ENCODE measurements at places on chromosomes 7 and 10.
A peak's percentile ranks its signal among the peaks of the same experiment; 100 is the strongest.

DNA sequence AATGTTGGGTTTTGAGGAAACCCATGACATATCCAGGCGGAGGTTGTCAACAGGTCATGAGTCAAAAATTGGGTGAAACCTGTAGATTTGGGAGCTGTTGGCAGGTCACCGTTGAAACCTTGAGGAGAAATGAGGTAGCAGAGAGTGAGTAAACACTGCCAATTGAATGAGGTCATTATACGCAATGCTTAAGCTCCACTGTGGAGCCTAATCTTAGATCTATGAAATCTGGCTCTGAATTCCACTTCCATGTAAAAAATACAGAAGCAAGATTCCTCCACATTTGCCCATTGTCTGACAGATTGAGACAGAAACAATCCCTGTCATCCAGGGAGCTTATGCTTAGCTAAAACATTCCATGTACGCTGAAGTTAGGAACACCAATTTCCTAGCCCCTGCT lies 76.0 kb upstream of the IL6 start:
- DNase-seq = no peak

- DNase-seq = no peak
Measured at GRCh38 chr7:101959342-101959741, 141.9 kb downstream of the CUX1 start.

DNA sequence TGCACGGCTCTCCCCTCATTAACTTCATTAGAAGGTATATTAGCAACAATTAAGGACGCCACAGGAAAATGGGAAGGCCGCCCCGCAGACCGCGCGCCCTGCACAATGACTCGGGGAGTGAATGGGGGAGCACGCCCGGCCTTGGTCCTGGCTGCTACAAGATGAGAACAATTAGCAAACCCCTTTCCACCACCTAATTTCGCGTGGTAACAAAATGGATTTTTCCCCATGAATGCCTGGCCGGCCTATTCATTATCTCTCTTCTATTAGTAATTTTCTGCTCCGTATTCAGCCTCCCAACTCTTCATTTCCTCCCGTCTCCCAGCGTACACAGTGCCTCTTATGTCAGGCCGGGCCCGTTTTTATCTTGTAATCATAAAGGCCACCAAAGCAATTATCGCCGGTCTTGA lies 346.9 kb downstream of the DNAJB6 start:
- DNase-seq = no peak

GRCh38 chr7:4745971-4746919 lies 29.2 kb upstream of the AP5Z1 start:
- DNase-seq = no peak

GRCh38 chr10:49647985-49648795 lies 31.3 kb upstream of the C10orf53 start:
- no peak for DNase-seq

DNA sequence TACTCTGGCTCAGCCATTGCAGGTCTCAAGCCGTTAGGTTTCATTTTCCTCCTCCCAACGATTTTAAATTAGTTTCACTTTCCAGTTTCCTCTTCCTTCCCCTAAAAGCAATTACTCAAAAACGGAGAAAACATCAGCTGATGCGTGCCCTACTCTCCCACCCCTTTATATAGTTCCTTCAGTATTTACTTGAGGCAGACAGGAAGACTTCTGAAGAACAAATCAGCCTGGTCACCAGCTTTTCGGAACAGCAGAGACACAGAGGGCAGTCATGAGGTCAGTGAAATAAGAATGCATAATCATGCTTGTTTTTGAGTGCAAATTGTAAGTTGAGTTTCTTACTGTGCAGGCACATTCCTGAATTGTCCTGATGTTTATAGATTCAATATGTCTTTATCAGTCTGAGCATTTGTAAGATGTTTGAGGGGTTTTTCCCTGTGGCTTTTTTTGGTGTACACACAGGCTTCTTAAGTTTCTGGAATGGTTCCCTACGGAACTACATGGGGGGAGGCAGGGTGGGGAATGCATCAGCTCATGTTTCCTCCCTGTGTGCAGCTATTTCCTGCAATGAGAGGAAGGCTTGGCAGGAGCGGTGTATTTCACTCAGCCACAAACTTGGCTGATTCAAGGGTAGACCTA lies at the start of gene IFIT3:
IFIT3 (plus strand) TSS at position 195 of the 639 bp plus-strand sequence; CDS start at position 272, 77 bp downstream.
- DNase-seq = no peak

- no peak for DNase-seq
Measured at GRCh38 chr10:4566011-4566410, 260.0 kb upstream of the AKR1E2 start.

DNA sequence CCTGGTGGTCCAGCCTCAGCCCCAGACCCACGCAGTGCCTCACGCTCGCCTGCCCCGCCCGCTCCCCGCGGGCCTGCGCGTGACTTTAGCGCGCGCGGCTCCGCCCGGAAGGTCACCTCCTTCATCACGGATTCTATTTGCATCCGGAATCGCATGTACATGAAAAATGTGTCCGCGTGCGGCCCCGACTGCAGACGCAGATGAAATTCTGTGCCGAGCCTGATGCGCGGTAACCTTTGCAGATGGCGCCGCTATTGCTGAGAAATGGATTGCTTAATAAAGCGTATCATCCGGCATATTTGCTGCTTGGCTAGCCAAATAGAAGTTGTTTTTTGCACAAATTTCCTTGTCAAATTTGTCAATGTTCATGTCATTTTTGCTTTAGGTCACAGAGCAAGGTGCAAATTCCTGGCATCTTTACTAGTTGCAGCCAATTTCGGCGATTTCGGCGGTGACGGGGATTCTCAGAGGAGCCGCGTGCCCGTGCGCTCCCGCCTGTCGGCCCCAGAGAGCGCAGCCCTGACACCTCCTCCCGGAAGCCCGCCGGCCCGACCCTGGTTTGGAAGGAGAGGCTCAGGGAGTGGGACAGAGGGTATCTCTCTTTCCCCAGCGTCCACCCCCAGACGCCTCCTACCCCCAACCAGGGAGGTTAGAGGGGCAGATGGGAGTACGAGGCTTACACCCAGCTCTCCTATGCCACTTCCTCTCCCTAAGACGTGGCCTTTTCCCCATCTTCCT lies 85.9 kb upstream of the PAX2 start:
- DNase-seq = no peak

DNA sequence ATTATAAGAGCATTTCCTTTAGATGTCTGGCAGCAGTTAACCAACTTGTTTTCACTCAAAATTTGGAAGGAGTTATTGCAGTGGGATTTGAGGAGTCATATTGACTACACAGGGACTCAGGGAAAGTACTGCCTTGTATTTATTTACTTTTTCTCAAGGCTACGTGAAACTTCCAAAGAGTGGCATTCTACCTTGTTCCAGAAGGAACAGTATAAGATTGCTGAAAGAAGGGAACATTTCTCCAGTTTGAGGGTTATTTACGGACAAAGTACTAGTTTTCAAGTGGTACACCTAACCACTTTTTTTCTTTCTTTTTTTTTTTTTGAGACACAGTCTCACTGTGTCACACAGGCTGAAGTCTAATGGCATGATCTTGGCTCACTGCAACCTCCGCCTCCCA lies 5.1 kb downstream of the MORN4 start:
- no peak for DNase-seq

DNA sequence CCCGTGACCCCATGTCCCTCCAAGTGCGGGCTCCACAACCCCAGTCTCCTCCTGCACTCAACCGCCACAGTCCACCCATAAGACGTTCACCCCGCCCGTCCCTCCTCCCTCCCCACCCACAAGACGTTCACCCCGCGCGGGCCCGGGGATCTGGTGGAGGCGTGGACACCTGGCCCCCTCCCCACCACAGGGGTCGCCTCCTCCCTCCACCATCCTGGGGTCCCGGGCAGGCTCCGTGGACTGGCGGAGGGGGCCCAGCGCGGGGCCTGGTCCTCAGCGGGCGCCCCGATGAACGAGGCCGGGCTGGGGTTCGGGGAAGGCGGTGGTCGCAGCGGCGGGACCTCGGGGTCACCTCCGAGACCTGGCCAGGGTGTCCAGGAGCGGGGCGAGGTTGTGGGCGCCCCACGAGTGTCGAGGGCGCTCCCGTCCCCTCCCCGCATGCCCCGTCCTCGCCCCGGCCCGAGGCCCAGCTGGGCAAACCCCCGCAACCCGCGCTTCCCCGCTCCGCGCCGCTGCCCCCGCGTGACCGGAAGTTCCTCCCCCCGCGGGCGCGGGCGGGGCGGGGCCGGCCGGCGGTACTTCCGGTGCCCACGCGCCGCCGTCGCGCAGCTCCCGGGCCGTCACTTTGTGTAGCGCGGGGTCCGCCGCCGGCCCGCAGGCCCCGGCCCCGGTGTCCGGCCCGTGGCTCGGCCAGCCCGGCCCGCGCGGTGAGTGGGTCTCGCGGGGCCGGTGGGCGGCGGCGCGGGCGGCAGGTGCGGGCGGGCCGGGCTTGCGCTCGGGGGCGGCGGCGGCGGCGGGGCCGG lies at the start of gene ZNF316:
ZNF316 (plus strand) TSS at position 578 of the 803 bp plus-strand sequence. CDS start 5,092 bp downstream, outside the sequence.
- peak; percentile 41 for DNase-seq

DNA sequence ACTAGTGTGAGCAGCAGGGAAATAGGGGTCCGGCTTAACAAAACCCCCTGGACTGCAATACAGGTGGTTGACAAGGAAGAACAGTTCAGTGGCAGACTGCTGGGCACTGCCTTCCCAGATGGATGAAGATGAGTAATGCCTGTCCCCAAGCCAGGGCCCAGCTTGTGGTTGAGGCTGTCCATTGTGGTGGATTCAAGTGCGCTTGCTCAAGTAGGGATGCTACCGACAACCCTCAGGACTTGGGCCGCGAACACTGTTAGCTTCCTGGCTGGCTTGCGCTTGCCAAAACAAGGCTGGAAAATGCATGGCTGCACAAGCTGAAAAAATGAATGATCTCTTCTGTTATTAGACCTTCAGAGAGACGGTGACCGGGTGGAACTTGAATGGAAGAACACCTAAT lies 116.1 kb upstream of the ACBD5 start:
- DNase-seq = no peak

- no peak for DNase-seq
Measured at GRCh38 chr7:158975526-158976467, 119.4 kb downstream of the DYNC2I1 start.

DNA sequence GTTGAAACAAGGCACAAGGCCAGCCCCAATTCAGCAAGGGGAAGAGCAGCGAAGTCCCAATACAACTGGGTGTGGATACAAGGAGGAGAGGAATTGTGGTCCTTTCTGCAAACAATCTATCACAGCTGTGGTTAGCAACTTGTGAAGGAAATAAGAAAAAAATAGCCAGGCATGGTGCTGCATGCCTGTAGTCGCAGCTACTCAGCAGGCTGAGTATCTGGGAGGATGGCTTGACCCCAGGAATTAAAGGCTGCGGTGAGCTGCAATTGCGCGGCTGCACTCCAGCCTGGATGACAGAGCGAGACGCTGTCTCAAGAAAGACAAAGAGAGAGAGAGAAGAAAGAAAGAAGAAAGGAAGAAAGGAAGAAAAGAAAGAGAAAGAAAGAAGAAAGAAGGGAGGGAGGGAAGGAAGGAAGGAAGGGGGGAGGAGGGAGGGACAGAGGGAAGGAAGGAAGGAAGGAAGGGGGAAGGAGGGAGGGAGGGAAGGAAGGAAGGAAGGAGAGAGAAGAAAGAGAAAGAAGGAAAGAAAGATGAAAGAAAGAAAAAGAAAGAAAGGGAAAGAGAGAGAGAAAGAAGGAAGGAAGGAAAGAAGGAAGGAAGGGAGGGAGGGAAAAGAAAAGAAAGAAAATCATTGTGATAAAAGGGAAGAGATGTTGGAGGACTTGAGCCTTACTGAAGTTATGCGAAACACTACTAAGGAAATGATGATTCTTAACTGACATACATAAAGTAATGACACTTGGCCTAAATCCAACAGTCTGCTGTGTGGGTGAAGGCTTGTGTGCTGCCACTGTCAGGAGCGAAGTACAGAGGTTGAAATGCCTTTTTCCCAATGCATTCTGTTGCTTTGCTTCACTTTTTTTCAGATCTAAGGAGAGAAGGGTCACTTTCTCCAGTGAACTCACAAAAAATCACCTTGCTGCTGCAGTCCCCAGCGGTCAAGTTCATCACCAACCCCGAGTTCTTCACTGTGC lies 117.0 kb upstream of the STK17A start:
- DNase-seq = no peak

DNA sequence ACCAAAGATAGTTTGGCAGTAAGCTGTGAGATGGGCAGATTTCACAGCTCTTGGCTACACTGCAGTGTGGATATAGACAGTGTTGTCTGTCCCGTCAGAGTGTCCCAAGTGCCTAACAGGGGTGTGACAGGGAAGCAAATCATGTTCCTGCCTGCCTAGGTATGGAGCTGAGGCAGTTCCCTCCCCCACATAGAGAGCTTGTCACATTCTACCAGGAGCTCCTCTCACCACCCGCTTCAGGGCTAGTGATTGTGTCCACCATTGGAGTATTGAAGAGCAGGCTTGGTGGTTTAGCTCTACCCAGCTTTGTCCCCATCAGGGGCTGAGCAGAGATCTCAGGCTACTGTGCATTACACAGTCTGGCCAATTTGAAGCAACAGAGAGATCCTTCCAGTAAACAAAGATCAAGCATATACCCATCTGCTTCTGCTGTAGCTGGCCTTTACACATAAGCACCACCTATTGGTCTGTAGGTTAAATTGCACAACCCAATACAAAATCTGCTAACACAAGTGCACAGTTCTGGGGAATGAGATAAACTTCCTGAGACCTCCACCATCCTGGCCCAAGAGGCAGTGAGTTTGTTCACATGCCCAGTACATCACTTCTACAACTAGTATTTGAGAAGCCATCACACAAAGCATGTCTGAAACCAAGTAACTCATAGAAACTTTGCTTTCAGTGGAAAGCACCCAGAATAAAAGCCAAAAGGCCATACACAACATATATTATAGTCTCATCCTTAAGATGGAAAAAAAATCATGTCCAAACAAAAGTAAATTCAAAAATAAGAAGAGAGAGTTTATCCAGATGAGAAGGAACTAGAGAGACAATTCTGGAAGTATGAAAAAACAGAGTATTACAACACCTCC lies 67.3 kb downstream of the GLCCI1 start:
- DNase-seq = no peak

DNA sequence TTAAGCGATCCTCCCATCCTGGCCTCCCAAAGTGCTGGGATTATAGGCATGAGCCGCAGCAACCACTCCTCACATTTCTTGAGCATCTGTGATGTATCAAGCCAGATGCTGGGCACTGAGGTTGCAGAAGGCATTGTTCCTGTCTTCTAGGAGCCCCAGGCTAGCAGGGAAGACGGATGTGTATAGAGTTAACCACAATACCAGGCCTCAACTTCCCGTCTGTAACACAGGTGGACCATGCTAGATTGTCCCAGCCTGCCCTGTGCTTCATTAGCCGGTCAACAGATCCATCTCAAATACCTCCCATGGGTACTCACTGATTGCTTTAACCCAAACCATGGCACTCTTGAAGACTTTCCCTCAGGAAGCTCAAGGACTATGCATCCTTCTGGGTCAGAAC lies 1.8 kb upstream of the CLDN4 start:
- DNase-seq = no peak

- no peak for DNase-seq
Measured at GRCh38 chr7:68573271-68574005, 1024.8 kb upstream of the AUTS2 start.

DNA sequence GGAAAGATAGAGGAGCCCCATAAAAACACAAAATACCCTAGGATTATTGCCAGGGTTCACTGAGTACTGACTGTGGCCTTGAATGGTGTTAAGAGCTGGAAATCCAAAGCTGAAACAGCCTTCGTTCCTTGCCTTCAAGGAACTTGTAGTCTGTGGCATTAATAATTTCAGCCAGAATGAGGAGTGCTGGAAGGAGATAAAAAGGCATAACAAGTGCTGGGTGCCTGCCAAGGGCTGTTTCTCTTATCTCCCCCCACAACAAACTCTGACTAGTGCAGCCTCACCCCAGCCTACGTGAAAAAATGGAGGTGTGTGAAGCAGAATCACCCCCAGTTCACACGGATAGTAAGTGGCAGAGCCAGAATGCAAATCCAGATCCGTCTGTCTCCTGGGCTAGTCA lies 199.1 kb upstream of the LYZL2 start:
- no peak for DNase-seq

- DNase-seq = no peak
Measured at GRCh38 chr10:88106366-88106765, 242.9 kb downstream of the PTEN start.

All from stimulated activated CD4-positive, alpha-beta T cell treated with anti-CD3 and anti-CD28 coated beads, Interleukin-1b, Interleukin-23, amount 100 ng/mL, for 1 hour (primary cell).